ENCODE measurements at places on chromosomes 1 and 21.

- no peak for DNase-seq
Measured at GRCh38 chr1:82392513-82392912, 591.8 kb downstream of the ADGRL2 start.

- DNase-seq: no peak
Measured at GRCh38 chr1:27306892-27307761, 14.8 kb upstream of the TMEM222 start.

- DNase-seq: no peak
Measured at GRCh38 chr1:26477446-26478152, 5.4 kb downstream of the HMGN2 start.

- no peak for DNase-seq
Measured at GRCh38 chr21:45573452-45574035, 31.3 kb upstream of the SLC19A1 start.

DNA sequence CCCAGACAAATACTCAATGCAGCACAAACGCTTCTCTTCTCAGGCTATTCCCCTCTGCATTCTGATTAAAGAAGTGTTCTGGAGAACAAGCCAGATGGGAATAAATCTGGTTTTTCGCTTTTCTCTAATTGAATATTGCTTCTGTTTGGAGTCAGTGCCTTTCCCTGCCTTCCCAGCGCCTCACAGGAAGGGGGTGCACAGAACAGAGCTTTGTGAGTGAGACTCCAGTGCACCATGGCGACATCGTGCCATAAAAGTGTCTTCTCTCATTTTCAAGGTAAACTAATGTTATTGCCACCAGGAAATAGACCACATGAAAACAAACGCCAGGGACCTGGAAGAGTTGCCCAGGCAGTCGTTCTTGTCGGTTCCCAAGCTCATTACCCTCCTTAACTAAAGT lies 43.6 kb upstream of the SLC45A1 start:
- DNase-seq: no peak

DNA sequence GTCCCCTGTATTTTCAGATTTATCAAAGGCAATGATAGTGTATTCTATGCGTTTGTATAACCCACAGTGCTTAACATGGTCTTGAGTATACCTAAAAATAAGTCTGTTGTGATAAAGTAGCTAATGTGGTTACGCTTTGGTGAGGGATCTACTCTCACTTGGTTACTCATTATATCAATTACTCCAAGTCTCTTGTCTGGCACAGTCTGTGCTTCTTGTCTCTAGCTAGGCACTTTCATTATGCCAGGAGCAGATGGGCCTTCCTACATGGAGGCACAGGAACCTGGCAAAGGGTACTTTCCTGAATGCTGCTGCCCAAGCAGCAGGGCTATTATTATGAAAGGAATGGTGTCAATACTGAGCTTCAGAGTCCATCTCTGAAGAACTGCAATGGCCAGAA lies 4.2 kb upstream of the PTPN22 start:
- no peak for DNase-seq

DNA sequence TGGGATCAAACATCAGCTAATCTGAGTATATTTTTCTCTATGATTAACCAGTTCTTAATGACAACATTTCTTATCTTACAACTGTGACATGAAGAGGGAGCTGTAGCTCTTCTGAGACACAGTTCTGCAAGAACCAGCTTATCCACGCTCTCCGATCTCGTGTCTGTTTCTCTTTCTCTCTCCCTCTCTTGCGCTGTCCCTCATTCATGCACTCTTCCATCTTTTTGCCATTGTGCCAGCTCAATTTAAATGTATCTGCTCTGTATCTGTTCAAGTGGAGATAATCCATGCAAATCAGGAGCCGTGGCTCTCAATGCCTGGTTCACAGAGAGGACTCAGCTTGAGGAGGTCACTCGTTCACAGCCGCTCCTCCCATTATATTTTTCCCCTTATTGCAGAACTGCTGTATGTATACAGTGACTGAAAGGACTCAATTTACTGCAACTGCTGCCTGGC lies 494.7 kb upstream of the ADGRL2 start:
- no peak for DNase-seq

GRCh38 chr21:38261851-38262250 lies 5.1 kb downstream of the KCNJ15 start:
- no peak for DNase-seq

- no peak for DNase-seq
Measured at GRCh38 chr1:178534137-178534868, 21.4 kb downstream of the TEX35 start.

- no peak for DNase-seq
Measured at GRCh38 chr1:247415423-247416361, at the start of gene NLRP3. NLRP3 (plus strand) TSS chr1:247416173; CDS start chr1:247418801, 2,628 bp downstream.

- no peak for DNase-seq
Measured at GRCh38 chr1:25617625-25618432, 1.2 kb downstream of the MAN1C1 start.

GRCh38 chr1:27521861-27522431 lies 32.0 kb upstream of the WASF2 start:
- DNase-seq: peak; percentile 89

- no peak for DNase-seq
Measured at GRCh38 chr1:109969146-109969829, 15.3 kb upstream of the AHCYL1 start.

- no peak for DNase-seq
Measured at GRCh38 chr1:5729636-5730145, 262.5 kb downstream of the NPHP4 start.

GRCh38 chr1:200112290-200112689 lies 84.8 kb downstream of the NR5A2 start:
- no peak for DNase-seq

DNA sequence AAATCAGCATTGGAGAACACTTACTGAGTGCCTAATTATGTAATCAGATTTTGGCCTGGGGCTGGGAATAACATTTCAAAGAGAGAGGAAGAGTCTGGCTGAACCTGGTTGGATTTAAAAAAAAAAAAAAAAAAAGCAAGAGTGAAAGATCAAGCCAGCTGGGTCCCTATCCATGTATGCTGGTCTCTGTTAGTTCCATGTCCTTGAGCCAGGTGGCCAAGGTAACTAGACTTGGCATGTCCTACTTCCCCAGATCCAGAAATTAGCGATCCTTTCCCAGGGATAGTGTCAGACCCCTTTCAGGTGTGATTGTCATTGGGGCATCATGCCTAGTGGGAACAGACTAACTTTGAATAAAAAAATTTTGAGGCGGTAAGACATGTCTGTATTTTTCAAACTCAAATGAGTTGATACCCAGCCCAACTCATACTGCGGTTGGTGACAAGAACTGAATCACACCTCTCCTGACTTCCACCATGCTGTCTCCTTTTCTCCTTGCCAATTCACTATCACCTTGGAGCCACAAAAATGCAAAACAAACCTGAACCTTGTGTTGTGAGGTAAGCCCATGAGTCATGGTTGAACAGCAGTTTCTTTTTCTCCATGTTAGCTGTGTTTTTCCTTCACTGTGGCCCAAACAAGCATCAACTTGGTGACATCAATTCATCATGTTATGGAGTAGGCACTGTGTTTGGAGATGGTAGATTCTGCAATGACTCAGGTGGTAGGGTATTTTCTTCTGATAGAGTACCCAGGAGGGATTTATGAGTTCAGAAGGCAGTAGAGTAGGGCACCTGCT lies 24.5 kb upstream of the PPP2R5A start:
- no peak for DNase-seq

DNA sequence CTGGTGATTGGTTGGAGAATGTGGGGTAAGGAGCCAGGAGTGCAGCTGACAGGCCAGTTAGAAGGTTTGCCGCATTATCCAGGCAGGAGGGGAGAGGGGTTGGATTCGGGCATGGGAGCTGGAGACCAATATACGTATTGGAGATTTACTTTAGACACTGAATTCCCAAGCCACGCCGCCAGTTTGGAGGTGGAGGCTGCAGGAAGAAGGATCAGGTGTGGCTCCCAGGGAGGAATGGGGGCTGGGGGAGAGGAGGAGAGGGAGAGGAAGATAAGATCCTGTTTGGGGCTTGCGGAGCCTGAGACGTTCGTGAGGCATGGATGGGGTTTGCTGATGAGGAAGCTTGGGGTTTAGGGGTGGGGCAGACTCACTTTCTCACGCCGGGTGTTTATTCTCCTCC lies 155.1 kb upstream of the IGSF21 start:
- DNase-seq: no peak

- no peak for DNase-seq
Measured at GRCh38 chr1:221912230-221912629, 170.3 kb upstream of the DUSP10 start.

GRCh38 chr1:30313176-30313575 lies 410.2 kb downstream of the MATN1 start:
- no peak for DNase-seq

GRCh38 chr1:234039603-234040002 lies 135.1 kb downstream of the SLC35F3 start:
- DNase-seq: no peak

- DNase-seq: no peak
Measured at GRCh38 chr1:84257617-84258016, 43.9 kb upstream of the SAMD13 start.

- no peak for DNase-seq
Measured at GRCh38 chr1:101509370-101509769, 272.6 kb downstream of the S1PR1 start.

GRCh38 chr1:27878039-27878438 lies 5.7 kb downstream of the THEMIS2 start:
- no peak for DNase-seq

- no peak for DNase-seq
Measured at GRCh38 chr1:110197905-110198629, 12.0 kb upstream of the KCNC4 start.

DNA sequence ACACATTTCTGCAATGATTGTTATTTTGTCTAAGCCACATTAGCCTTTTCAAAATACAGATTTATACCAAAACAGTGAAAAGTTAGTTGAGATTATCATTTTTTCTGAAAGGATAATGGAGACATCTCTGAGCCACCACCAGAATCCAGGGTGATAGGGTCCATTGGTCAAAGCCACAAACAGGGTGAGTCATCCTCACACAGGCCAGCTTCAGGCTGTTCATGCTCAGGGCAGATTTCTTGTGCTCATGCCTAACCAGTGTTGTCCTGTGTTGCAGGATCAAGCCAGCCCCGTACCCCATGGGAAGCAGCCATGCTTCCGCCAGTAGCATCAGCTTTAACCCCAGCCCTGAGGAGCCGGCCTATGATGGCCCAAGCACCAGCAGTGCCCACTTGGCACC lies 13.4 kb downstream of the ELOA start:
- DNase-seq: no peak

DNA sequence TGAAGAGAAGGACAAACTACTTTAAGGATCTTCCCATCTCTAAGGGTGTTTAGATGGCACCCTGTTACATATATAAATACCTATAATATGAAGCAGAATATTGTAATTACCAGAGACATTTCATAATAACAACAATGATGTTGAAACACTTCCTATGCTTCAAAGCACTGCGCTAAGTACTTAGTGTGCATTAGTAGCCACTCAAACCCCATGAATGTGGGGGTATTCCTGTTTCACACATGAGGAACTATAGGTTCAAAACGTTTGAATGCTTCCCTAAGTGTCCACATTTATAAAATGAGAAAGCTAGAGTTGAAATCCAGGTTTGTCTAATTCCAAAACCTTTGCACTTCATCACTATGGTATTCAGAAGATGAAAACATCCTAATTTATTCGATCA lies 18.5 kb upstream of the OR10J5 start:
- no peak for DNase-seq

DNA sequence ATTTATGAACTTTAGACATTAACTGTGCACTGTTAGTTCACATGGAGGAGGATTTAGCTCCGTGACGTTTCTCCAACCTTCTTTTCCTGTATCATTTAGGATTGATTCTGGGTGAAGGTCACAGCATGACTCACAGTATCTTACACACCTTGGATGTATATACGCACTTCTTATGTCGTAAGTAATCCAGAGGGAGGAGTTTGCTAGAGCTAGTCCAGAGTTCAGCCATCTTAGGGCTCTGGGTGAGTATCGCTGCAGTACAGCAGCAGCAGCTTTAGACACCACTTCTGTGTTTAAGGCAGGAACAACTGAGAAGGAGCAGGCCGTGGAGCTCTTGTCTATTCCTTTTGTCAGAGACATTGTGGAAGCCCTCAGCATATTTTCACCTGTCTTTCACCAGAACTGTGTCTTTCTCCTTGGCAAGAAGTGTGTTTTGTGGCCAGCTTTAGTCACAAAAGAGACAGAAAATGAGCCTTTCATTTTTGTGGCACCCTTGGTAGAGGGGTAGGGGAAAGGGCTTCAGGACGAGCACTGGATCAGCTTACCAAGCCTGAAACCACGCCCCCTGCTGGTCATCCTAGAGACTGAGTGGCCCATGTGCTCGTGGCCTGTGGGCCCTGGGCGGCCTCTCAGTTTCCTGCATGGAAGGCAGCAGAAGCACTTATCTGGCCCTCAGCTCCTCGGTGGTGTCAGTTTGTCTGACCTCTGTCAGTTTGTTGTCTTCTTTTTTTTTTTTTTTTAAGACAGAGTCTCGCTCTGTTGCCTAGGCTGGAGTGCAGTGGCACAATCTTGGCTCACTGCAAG lies 64.0 kb downstream of the ADARB1 start:
- no peak for DNase-seq

DNA sequence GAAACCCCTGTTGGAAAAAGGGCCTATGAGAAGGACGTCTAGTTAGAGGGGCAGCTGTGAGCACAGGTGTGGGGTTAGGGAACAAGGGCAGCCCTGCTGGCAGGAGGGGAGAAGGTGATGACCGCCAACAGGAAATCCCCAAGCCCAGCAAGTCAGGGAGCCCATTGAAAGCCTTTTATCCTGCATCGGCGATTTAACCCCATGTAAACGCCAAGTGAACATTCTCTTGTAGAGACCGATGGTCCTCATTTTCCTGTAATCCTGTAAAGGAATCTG lies 1.1 kb upstream of the BSND start:
- no peak for DNase-seq

DNA sequence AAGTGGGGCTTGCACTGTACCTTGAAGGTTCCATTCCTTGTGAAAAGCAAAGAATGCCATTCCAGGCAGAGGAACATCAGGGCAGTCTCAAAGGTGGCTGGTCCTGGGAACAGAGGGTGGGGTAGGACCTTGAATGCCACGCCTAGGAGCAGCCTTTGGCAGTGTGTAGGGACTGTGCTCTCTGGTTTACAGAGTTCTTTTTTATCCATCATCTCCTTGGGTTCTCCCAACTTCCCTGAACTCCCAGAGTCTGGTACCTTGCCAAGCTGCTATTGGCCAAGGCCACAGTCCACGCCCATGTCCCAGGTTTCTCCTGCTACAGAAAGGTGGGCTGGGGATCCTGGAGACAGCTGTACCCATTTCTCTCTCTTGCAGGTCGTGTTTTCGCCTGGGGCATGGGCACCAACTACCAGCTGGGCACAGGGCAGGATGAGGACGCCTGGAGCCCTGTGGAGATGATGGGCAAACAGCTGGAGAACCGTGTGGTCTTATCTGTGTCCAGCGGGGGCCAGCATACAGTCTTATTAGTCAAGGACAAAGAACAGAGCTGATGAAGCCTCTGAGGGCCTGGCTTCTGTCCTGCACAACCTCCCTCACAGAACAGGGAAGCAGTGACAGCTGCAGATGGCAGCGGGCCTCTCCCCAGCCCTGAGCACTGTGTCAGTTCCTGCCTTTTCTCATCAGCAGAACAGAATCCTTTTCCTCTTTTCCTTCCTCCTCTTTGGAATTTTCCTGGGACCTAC lies 15.3 kb upstream of the TRNAU1AP start:
- DNase-seq: no peak

- no peak for DNase-seq
Measured at GRCh38 chr1:42168763-42169162, 4.2 kb upstream of the GUCA2A start.
